ENCODE measurements at places on chromosomes 2 and 18. TPM values are rescaled to one million over a fixed set of nuclear protein-coding genes. Genes with fewer than 3 reads are reported as not detected.
A peak's percentile ranks its signal among the peaks of the same experiment; 100 is the strongest.

GRCh38 chr2:10865841-10866240 is 45.9 kb upstream of the KCNF1 start:
- DNase-seq, result no peak

DNA sequence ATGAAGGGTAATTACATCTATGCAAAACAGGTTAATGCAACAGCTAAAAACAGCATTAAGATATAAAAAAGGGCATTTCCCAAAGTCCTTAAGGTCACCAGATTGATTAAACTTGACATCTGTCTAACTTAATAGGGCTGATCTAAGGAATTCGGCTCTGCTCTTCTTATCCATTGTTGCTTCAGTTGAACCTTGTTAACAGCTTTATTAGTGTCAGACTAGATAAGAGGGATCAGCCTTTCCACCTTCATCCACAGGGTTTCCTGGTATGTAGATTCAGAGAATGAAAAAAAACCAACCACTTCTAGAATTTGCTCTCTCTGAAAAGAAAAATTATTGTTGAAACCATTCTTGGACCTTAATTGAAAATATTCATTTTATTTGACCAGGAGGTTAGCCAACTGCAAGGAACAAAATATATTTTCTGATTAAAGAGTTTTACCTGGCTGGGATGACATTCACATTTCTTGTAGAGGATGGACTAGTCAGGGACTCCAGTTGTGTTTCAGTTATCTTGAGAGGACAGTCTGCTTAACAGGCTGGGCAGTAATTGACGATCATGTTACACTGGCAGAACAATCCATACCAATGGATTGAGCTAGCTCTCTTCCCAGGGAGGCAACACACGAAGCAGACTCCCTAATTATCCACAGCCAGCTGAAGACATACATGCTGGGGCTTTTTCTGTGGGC is 357.4 kb upstream of the ACVR2A start:
- DNase-seq, result no peak

DNA sequence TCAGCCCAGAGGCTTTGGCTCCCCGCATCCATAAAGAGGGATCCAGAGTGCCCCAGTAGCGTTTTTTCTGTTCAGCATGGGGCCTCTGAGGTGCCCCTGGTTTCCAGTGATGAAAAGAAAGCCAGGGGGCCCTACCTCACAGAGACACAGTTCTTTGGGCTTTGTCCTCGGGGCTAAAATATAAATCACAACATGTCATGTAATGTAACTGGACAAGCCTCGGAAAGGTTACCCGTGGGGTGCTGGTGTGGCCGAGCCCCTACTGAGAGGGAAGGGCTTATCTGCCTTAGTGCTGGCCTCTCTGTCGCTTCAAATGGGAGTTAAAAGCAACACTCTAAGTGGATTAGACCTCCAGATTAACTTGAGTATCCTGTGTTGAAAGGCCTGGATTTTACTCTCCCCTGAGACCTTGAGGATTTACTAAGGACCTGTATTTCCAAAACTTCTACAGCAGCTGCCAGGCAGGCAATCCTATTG is 251.6 kb upstream of the APCDD1 start:
- DNase-seq, result no peak

DNA sequence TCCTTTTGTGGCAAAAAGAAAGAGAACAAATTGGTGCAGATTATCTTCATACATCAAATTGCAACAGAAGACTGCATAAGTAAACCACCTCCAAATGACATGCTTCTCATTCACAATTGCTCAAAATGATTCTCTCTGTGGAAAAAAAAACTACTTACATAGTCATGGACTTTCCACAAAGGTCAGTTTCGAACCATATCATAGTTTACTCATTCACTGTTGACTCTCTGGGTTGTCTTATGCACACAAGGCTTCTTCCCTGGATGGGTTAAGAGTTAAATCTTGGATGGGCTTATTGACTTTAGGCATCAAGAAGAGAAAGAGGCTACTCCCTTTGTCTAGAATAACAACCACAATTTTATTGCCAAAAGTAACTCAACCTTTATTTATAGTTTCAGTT is 91.3 kb upstream of the RAB27B start:
- DNase-seq, result no peak

DNA sequence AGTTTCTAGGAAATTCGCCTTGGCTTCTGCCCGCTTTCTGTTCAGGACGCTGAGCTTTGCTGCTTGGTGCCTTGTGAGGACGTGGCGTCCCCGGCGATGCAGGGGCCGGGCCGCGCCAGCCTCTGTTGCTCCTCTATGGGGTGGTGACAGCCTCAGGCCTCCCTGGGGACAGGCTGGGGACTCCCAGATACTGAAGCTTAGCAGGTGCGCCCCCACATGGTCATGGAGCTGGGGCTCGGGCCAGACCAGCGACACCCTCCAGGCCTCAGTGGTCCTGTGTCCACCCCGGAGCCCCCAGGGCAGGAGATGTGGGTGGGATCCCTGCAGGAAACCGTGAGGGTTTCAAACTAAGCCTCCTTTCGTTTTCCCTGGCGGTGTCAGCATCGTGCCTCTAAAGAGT is 29.2 kb downstream of the KCNG2 start:
- peak; percentile 8 for DNase-seq

DNA sequence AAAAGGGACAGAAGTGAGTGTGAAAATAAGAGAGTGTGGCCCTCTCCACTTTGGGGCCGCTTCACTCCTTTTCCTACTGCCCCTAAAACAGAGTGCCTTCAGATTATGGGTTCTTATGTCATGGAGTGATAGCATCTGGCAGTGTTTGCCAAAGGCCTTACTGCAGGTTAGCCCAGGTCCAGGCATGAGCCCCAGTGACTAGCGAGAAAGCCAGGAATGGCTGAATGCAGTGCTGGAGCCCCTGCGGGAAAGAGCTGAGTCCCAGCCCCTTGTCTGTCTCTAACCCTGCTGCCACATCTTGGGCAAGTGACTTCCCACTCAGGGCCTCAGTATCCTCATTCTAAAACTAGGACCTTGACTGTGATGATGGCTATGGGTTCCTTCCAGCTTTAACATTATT is 6.0 kb downstream of the IGFBP5 start:
- DNase-seq, result no peak

DNA sequence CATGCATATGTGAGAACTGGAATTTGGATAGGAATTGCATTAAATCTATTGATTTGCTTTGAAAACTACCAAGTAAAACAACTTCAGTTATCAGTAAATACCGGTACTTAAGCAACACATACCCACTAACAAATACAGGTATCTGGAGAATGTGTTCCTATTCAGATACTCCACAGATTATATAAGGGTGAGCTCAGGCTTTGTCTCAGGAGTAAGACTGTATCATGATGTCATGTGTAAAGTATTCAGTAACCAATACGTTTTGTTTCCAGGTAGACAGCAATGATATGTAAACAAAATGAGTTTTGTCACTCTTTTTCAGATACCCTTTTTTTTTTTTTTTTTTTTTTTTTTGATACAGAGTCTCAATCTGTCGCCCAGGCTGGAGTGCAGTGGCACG is 74.8 kb downstream of the DSC3 start:
- no peak for DNase-seq

- no peak for DNase-seq
Measured at GRCh38 chr18:29653671-29654215, 1388.8 kb downstream of the DSC3 start.

DNA sequence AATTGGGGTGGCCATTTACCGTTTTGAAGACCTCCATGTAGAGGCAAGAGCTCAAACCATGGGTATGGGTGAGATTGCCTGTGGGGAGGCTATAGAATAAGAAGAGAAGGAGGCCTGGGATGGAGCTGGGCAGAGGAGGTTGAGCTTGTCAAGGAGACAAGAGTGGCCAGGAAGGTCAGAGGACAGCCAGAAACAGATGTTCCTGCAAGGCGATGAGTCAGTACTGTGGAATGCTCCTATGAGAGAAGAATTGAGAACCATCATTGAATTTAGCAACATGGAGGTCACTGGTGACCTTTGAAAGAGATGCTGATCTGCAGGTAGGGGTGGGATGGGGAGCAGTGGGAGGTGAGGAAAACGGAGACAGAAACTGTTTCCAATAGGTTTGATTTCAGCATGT is 3.5 kb downstream of the ACSL3 start:
- no peak for DNase-seq

- DNase-seq, result no peak
Measured at GRCh38 chr2:233003658-233004555, 9.1 kb downstream of the NGEF start.

DNA sequence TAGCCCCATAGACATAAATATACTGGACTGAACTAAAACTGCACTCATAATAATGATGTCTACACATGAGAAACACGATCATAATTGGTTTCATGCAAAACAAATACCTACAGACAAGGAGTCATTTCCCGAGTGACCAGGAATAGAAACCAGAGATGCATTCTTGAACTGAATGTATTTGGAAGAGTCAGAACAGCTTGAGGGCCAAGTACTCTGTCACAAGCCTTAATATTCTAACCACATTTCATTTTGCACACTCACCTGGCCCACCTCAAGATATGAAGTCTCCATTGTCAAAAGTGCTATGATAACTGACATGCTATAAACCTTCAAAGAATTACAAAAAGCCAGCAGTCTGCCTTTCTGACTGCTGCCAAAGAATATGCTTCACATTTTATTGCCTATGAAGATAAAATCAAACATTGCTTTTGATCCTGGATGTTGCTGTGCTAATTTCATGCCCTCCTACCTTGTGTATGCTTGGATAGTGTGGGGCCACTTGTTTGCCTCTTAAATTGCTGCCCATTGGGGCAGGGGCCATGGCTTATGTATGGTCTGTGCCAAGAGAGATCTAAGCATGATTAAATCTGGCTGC is 18.9 kb upstream of the ASAP2 start:
- no peak for DNase-seq

DNA sequence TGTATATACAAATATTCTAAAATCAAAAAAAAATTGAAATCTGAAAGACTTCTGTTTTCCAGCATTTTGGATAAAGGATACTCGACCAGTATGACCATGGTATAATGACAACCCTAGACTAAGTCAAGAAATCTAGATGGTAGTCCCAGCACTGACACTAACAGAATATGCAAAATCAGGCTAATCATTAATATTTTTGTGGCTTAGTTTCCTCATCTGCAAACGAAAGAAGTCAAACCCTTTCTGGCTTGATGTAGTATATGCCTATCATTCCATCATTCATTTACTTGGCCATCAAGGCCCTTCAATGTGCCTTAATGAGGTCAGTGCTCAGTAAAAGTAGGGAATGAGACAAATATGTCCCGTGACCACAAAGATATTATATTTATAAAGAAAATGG is 83.5 kb downstream of the NCKAP5 start:
- DNase-seq, result no peak

DNA sequence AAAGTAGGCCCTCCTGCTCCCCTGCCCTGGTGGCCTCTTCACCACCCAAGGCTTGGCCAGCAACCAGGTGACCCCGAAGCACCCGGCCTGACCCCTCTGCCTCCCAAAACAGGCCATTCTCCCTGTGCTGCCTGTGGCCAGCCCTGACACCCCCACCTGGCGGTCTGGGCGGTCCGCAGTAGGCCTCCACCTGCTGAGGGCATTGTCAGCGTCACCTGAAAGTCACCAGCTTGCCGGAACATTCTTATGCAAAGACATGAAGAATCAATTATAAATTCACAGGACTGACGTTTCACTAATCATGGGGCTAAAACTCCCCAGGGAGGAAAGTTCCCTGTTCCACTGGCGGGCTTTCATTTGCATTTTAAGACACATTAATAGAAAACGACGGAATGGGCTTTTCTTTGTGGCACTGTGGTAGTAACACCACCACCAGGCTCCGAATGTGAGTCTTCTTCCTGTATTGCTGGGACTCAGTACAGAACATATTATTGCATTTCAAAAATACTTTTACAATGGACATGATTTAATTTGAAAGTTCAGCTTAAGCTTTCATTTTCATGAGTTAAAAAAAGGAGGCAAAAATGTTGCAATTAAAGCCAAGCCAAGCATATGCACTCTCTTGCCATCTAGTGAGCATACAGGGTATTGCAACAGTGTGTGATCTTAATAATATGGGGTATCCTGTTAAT is 57.4 kb downstream of the ADI1 start:
- DNase-seq, result peak; percentile 58

DNA sequence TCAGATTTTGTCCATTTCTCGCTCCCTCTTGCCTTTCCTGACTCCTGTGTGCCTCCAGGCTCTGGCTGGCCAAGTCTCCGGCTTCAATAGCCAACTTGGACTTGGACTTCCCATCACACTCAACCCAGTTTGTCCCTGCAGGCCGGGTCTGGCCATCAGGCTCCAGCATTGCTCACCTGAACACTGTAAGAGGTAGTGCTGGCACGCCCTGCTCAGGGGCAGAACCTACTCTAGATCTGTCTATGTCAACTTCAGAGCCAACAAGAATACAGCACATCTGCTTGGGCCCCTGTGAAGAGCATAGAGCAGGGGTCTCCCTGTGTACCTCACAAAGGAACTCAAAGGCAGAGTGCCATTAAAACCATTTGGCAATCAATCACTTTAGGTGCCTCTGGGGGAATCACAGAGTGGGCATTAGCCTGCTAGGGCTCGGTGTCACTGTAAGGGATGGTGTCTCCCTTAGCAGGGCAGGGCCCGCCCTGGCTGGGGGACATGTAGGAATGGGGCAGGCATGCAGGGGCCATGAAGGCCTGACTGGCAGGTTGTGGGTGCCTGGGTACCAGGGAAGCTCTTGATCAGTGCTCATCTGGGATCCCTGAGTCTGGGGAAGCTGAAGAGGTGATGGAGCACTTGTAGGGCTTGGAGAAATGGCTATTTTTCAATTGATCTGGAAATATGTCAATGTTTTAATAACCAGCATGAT is 325.9 kb downstream of the CLIP4 start:
- no peak for DNase-seq

DNA sequence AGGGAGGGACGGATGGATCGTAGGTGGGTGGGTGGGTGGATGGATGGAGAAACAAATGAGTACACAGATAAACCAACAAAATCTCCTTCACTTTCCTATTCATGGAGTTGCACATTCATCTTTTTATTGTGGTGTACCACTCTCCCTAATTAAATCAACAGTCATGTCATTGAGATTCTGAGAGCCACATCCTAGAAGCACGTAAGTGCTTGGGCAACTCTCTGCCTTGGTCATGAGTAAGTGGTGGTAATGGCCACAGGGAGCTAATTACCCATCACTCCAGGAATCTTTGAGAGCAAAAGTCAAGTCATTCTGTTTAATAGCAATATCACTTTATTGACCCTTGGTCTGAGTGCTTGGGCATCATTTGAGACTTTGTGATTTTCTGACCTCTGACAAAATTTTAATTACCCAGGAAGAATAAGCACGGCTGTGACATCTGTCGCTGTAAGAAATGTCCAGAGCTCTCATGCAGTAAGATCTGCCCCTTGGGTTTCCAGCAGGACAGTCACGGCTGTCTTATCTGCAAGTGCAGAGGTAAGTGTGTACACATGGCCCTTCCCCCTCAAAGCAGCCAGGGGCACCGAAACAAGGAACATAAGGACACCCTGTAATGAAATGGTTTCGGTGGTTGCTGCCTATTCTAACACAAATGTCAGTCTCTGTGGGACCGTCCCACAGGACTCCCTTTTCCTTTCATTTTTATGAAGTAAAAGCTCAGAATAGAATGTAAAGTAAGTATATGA is 85.9 kb downstream of the FEZ2 start:
- no peak for DNase-seq

Gene RNF181
- 112 TPM for total RNA-seq

Gene PAIP2B
- total RNA-seq, result 3.4 TPM

Gene MYO1B
- total RNA-seq, result 43.2 TPM

Gene MDH1B
- total RNA-seq, result 0.92 TPM

Gene C2orf80
- not detected for total RNA-seq

Gene TMEM178A
- 0.31 TPM for total RNA-seq

Gene HOXD1
- total RNA-seq, result not detected

Gene MRPL19
- total RNA-seq, result 75.4 TPM

Gene KRTCAP3
- 4.2 TPM for total RNA-seq

Gene KCTD1
- total RNA-seq, result 3.4 TPM

Gene ZBTB7C
- total RNA-seq, result not detected

Gene EVX2
- not detected for total RNA-seq

Gene RPRM
- total RNA-seq, result 0.20 TPM

Gene BARD1
- 33.3 TPM for total RNA-seq

Gene ANKRD53
- total RNA-seq, result not detected

Gene RAX
- total RNA-seq, result not detected
